Vagina (tissue), 2 donors: ENCODE measurements at places on chromosomes 11 and 22.

DNA sequence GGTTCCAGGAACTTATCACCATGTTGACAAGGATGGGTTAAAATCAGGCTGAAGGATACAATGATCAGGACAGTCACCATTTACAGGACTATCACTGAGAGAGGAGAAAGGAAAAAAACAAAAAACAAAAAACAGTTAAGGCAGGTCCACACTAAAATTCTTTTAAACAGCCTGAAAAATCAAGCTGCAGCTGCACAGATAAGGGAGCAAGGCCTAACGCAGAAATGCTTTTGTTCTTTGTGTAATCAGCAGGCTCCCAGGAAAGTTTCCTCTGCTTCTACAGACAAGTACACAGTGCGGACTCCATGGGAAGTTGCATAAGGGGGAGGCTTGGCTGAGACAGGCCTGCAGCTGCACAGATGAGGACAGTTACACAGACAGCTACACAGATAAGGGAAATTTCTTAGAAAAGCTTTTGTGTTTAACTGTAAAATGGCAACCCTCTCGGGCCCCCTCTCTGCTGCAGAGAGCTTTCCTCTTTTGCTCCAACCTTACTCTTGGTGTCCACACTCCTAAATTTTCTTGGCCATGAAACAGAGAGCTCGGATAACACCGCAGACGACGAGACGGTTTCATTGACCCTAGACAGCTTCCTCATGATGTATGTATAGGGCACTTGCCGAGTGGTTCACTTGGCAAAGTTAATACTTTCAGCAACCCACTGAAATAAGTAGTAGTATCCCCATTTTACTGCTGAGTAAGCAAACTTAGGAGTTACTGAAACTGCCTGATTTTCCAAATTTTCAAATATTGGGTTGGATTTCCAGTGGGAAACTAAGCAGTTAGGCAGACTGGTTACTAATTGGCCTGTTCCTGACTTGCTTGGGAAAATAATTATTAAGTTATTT is 45.5 kb downstream of the PIWIL3 start:
- no peaks in the 10 kb centered on the region for H3K27me3 ChIP-seq
- H3K4me1 ChIP-seq = no peaks in the 10 kb centered on the region
- H3K4me3 ChIP-seq = no peak overlapping the region
- H3K36me3 ChIP-seq = no peaks in the 10 kb centered on the region

GRCh38 chr11:81915045-81915444 is 818.6 kb downstream of the FAM181B start:
- no peak overlapping the region for H3K4me3 ChIP-seq
- H3K27ac ChIP-seq = no peak overlapping the region
- DNase-seq = no peak
- no peaks in the 10 kb centered on the region for H3K4me1 ChIP-seq

- H3K27ac ChIP-seq = no peak overlapping the region
- DNase-seq = no peak
- no peak overlapping the region for H3K4me3 ChIP-seq
- H3K27me3 ChIP-seq = no peaks in the 10 kb centered on the region
- H3K36me3 ChIP-seq = no peaks in the 10 kb centered on the region
Measured at GRCh38 chr11:121033635-121034034, 9.7 kb downstream of the TBCEL start.

- peaks cover 13% of the 10 kb centered on the region for H3K4me1 ChIP-seq
- H3K36me3 ChIP-seq = no peaks in the 10 kb centered on the region
- DNase-seq = no peak
- H3K27ac ChIP-seq = peak overlapping the region; percentile 83
- no peaks in the 10 kb centered on the region for H3K27me3 ChIP-seq
Measured at GRCh38 chr11:8671193-8671612, 11.3 kb downstream of the TRIM66 start.

DNA sequence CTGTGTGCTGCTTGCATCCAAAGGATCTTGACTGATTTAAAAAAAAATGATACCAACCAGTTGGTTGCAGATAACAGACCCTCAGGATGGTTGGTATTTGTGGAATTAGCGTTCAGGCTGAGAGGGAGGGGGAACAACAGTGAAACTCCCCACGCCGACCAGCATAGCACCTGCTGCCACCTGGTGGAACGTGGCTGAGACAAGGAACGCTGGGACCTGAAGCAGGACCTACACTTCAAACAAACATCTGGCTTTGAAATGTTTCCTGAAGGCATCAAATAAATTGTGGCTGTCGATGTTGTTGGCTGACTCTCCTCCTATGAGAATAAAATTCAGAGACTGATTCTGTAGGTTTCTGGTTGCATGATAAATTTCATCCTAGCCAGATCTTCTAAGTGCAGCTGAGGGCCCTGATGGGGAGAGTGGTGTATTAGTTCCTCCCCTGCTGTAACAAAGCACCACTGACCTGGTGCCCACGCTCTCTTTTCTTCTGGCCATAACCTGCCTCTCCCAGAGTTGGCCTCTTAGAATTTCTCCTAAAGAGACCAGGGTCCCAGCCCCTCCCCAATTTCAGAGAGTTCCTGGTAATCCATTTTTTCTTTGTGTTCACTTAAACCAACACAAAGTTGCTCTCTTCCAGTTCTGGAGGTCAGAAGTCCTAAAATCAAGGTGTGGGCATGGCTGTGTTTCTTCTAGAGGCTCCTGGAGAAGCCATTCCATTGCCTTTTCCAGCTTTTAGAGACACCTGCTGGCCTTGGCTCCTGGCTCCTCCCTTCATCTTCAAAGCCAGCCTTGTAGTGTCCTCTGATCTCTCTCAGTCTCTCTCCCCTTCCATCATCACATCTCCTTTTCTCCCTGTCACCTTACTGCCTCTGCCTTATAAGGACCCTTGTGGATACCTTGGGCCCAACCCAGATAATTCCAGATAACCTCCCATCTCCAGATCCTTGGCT is 17.3 kb downstream of the APOL2 start:
- H3K27me3 ChIP-seq = no peaks in the 10 kb centered on the region
- no peak overlapping the region for H3K4me3 ChIP-seq
- H3K27ac ChIP-seq = no peak overlapping the region
- H3K36me3 ChIP-seq = peaks cover 4% of the 10 kb centered on the region
- peak; percentile 78 for DNase-seq

- H3K4me1 ChIP-seq = peaks cover 87% of the 10 kb centered on the region
- H3K4me3 ChIP-seq = no peak overlapping the region
- H3K27ac ChIP-seq = peak overlapping the region; percentile 64
Measured at GRCh38 chr11:96314326-96315020, 28.5 kb downstream of the MAML2 start.

GRCh38 chr22:17548010-17548755 is 15.1 kb upstream of the SLC25A18 start:
- no peaks in the 10 kb centered on the region for H3K36me3 ChIP-seq
- no peak for DNase-seq
- no peak overlapping the region for H3K4me3 ChIP-seq
- no peak overlapping the region for H3K27ac ChIP-seq

GRCh38 chr11:66216911-66217310 is 51.5 kb upstream of the RAB1B start:
- DNase-seq = peak; percentile 62
- peaks cover 4% of the 10 kb centered on the region for H3K36me3 ChIP-seq
- H3K4me3 ChIP-seq = no peak overlapping the region

GRCh38 chr11:20627026-20627425 is 27.6 kb downstream of the SLC6A5 start:
- H3K4me3 ChIP-seq = no peak overlapping the region
- H3K27ac ChIP-seq = no peak overlapping the region
- no peaks in the 10 kb centered on the region for H3K27me3 ChIP-seq
- no peaks in the 10 kb centered on the region for H3K4me1 ChIP-seq
- no peak for DNase-seq

GRCh38 chr11:100941033-100941432 is 188.6 kb downstream of the PGR start:
- DNase-seq = no peak
- no peak overlapping the region for H3K27ac ChIP-seq
- H3K27me3 ChIP-seq = no peaks in the 10 kb centered on the region
- H3K36me3 ChIP-seq = no peaks in the 10 kb centered on the region
- no peak overlapping the region for H3K4me3 ChIP-seq
- peaks cover 6% of the 10 kb centered on the region for H3K4me1 ChIP-seq

GRCh38 chr11:235609-235996 is 539 bp downstream of the SIRT3 start:
- H3K4me3 ChIP-seq = peak overlapping the region; percentile 60
- no peaks in the 10 kb centered on the region for H3K27me3 ChIP-seq
- peaks cover 25% of the 10 kb centered on the region for H3K4me1 ChIP-seq

GRCh38 chr11:124762105-124762623 is at the start of gene ESAM:
Gene ESAM (minus strand): TSS chr11:124762290. CDS start chr11:124762154, 136 bp downstream.
- peak within 1 kb of the TSS; percentile 50 for H3K4me3 ChIP-seq
- H3K27ac ChIP-seq = peak within 1 kb of the TSS; percentile 74
- H3K27me3 ChIP-seq = peaks cover 6% of the 10 kb centered on the region
- no peaks in the 10 kb centered on the region for H3K36me3 ChIP-seq

DNA sequence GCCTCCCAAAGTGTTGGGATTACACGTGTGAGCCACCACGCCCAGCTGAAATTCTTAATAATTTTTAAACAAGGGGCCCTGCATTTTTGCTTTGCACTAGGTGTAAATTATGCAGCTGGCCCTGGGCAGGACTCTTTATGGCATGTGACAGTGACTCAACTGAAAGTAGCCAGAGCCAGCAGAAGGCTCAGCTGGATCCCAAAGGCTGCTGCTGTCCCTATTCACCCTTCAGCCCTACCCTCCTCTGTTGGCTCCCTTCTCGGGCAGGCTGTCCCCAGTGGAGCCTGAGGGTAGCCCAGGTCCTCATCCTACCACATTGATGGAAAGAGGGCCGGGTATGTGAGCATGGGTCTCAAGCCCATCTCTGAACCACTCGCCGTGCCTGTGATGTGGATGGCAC is 45.6 kb downstream of the CD82 start:
- H3K27me3 ChIP-seq = no peaks in the 10 kb centered on the region
- no peak overlapping the region for H3K27ac ChIP-seq
- H3K4me1 ChIP-seq = peaks cover 4% of the 10 kb centered on the region
- no peak for DNase-seq
- no peak overlapping the region for H3K4me3 ChIP-seq
- no peaks in the 10 kb centered on the region for H3K36me3 ChIP-seq

DNA sequence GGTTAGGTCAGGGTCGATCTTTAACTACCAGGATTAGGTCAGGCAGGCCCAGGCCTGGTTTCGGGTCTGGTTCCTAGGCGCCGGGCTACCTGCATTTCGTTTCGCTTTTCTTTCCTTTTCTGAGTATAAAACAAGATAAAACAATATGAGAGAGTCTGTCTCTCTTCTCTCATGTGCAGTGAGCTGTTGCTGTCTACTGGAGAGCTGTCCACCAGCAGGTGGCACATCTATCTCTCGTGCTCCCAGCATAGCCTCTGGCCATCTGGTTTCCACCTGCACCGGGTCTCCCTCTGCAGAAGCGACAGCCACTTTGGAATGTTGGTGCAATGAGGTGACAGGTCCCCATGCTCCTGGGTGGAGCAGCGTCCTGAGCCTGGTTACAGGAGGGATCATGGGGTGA is 27.6 kb downstream of the RIBC2 start:
- H3K27me3 ChIP-seq = no peaks in the 10 kb centered on the region
- no peaks in the 10 kb centered on the region for H3K36me3 ChIP-seq
- H3K4me3 ChIP-seq = no peak overlapping the region
- DNase-seq = no peak
- H3K27ac ChIP-seq = peak overlapping the region; percentile 61

DNA sequence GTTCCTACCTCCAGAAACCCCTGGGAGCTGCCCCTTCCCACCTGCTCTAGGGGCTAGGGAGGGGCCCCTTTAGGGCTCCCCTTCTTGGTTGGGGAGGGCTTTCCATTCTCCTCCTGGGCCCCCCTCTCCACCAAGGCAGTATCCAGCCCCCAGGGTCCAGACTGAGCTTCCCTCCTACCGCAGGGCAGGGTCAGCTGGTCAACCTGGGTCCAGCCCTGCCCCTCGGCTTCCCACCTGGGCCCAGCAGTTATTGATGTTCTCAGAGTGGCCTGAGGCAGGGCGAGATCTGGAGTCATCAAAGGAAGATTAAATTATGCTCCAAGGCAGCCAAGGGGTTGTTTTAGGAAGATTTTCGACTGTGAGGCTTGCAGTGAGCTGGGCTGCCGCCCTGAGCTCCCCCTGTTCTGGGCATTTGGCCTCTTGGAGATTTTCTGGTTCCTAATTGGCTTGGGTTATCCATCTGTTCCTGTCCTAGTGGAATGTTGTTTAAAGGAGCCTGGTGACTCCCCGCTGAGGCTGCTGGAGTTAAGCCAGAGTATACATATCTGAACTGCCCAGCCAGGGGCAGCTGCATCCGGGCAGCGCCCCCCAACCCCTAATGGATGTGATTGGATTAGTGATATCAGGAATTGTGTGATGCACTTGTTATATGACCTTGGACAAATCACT is 1.8 kb upstream of the SLC22A8 start:
- no peak for DNase-seq
- no peaks in the 10 kb centered on the region for H3K4me1 ChIP-seq
- no peaks in the 10 kb centered on the region for H3K27me3 ChIP-seq
- H3K4me3 ChIP-seq = no peak overlapping the region

DNA sequence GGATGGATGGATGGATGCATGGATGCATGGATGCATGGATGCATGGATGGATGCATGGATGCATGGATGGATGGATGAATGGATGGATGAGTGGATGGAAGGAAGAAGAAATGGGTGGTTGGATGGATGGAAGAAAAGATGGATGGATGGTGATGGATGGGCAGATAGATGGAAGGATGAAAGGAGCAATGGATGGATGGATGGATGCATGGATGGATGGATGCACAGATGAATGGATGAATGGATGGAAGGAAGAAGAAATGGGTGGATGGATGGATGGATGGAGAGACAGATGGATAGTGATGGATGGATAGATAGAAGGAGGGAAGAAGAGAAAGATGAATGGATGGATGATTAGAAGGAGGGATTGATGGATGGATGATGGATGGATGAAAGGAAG is 30.2 kb upstream of the LINC01488 start:
- H3K27me3 ChIP-seq = no peaks in the 10 kb centered on the region
- no peak for DNase-seq
- no peak overlapping the region for H3K27ac ChIP-seq
- no peaks in the 10 kb centered on the region for H3K36me3 ChIP-seq
- H3K4me1 ChIP-seq = peaks cover 13% of the 10 kb centered on the region

DNA sequence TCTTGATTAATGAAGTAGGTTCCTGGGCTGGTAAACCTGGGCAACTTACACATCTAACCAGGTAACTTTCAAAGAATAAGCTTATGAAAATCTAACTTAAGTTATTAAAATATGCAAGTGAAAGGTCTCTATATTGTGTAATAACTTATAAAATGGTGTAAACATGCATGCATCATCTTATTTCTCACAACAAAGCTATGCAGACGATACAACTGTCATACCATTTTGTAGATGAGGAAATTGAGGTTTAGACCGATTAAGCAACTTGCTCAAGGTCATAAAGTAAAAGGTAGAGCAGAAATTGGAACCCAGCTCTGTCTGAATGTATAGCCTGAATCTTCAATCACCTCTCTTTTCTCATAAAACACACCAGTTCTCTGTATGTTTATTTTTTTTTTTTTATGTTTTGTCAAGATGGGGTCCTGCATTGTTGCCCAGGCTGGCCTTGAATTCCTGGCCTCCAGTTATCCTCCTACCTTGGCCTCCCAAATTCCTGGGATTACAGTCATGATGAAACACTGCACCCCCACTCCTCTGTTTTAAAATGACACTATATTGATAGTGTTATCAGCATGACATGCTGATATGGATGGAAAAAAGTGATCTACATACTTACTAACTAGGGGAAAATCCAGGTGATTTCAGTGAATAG is 109.6 kb downstream of the SGSM3 start:
- H3K4me3 ChIP-seq = no peak overlapping the region
- no peak for DNase-seq
- no peaks in the 10 kb centered on the region for H3K36me3 ChIP-seq
- H3K27ac ChIP-seq = no peak overlapping the region
- H3K27me3 ChIP-seq = no peaks in the 10 kb centered on the region
